Stimulated activated CD4-positive, alpha-beta T cell treated with anti-CD3 and anti-CD28 coated beads, Interleukin-12 subunit alpha, Interleukin-12 subunit beta, amount 100 ng/mL, for 48 hours (primary cell): ENCODE measurements at places on chromosomes 4 and X.

DNA sequence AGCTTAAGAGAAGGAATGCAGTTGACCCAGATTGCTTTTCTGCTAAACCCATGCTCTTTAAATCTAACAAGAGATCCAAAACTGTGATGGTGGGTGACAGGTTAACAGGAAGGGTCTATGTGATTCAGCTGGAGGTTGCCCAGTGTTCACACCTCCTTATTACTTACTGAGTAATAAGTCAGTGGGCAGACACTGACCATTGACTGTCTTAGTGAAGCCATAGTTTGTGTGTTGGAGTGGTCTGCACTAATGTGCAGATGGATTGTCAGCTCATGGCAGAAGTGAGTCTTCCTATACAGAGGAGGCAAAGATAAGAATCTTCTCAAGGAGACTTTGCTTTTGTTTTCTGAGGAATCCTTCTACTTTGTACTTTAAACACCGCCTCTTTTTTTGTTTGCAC, 15.2 kb upstream of the RUFY3 start:
- no peak for DNase-seq

- no peak for DNase-seq
Observed at GRCh38 chr4:17544831-17545234, 29.9 kb downstream of the CLRN2 start.

- no peak for DNase-seq
Observed at GRCh38 chrX:123087326-123087725, 96.8 kb upstream of the GRIA3 start.

DNA sequence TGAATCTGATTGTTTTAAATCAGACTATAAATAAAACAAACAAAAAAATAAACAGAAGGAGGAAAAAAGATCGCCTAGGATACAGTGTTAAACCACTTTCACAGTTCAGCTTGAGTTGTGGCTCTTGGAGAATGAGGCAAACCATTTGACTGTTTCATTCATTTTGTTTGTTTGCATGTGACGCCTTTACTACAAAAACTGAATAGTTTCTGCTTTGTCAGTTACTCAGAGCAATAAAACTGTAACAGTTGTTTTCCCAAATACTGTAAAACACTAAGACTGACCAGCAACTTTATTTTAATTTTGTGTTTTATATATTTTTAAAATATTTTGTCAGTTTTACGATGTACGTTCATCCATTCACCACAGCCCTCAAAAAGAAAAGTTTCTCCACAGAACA, 214.5 kb downstream of the FBXW7 start:
- DNase-seq: no peak

GRCh38 chr4:181582595-181582994, 660.6 kb upstream of the TENM3 start:
- DNase-seq: no peak
